Sigmoid colon (tissue), 7 donors: ENCODE measurements at places on chromosomes 13 and 19. TPM values are rescaled to one million over a fixed set of nuclear protein-coding genes. Genes with fewer than 3 reads are reported as not detected.

IGFL1 gene
- not detected for total RNA-seq

TMEM150B gene
- total RNA-seq = 6.1 TPM

SLC25A41 gene
- not detected for total RNA-seq

DNA sequence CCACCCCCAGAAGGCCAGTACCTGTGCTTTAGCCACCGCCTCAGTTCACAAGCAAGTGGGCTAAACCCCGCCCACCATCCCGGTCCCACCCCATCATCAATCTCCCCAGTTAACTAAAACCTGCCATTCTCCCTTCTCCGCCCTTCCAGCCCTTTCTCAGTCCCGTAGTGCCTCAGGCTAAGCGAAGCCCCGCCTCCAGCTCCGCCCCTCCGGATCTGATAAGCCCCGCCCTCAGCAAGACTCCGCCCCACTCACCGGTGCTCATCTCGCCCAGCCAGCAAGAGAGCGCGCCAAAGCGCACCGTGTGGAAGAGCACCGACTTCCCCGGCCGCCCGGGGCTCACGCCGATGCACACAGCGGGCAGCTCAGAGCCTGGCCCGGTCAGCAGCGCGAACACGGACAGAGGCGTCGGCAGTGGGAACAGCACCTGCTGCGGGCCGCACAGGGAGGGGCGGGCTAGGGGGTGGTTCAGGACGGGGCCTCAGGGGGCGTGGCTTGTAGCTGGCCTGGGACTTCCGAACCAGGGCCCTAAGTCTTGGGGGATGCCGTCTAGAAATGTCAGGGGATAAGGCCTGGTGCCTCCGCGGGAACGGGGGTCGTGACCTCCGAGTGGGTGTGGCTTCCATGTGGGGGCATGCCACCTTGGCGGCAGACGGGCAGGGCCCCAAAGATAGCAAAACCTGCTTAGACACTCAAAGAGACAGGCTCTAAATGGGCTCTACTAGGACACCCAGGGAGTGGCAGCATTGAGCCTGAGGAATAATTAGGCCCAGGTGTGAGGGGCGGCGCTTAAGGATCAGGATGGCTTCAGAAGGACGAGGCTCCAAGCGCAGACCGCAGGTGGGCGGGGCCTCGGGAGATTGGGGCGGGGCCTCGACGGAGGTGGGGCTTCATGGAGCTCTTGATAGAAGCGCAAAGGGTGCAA lies 21.4 kb downstream of the MAP4K1 start:
- peaks cover 42% of the 10 kb centered on the region for H3K27me3 ChIP-seq
- no peak for DNase-seq
- H3K27ac ChIP-seq = no peak overlapping the region
- no peaks in the 10 kb centered on the region for H3K36me3 ChIP-seq
- H3K4me3 ChIP-seq = no peak overlapping the region
- peaks cover 5% of the 10 kb centered on the region for H3K4me1 ChIP-seq

GRCh38 chr13:51105046-51105445 lies 6.0 kb downstream of the C13orf42 start:
- H3K4me1 ChIP-seq = no peaks in the 10 kb centered on the region
- no peak for DNase-seq
- no peak overlapping the region for H3K4me3 ChIP-seq
- H3K27me3 ChIP-seq = no peaks in the 10 kb centered on the region
- no peak overlapping the region for H3K27ac ChIP-seq
